ENCODE measurements at places on chromosomes 12 and 14.
A peak's percentile ranks its signal among the peaks of the same experiment; 100 is the strongest.

GRCh38 chr12:116294454-116295165, 17.1 kb upstream of the MED13L start:
- DNase-seq = no peak

DNA sequence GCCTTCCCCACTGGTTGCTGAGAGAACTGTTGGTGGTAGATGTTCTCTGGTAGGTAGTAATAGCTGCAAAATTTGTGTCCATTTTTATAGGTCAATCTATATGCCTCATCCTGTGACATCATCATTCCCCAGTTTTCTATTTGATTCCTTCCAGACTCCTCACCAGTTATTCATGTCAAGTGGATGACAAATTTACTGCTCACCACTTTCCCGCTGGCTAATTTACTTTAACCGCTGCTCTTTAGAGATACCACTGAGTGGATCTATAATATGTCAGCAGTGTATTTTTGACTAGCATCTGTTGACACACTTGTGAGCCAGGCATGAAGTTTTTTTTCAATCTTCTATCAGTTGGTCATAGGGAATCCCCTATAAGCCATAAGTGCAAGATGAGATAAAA, 24.6 kb downstream of the GPR65 start:
- DNase-seq = no peak

DNA sequence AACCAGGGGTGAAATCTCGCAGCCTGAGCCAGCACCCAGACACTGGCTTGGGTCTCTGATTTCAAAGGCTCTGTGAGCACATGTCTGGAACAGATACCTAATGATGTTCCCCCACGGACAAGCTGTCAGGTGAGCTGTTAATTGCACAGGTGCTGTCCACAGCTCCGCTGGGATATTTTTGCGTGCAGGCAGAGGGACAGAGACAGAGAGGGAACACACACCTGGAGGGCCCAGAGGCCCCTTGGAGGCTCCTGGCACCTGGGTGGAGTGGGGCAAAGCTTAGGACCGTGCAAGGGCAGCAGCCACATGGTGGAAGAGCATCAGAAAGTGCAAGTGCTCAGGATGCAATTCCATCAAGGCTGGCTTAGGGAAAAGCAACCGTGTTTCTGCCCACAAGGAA, 57.3 kb downstream of the ARL6IP4 start:
- no peak for DNase-seq

DNA sequence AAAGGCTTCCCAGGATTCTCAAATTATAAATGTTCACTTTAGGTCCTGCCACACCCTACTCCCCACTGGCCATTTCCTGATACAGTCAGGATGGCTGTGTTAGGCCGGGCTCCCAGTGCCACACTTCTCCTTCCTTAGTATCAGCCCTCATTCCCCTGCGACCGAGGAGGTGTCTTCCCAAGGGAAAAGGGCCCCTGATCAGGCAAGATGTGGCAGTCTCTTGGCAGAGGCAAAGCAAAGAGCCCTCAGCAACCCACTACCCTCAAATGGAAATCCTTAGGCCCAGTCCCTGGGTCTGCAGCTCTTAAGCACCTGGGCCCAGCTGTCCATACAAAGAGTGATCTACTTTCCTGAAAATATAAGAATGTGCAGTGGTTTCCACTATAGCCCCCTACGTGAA, 96.5 kb upstream of the VASH1 start:
- DNase-seq = no peak

DNA sequence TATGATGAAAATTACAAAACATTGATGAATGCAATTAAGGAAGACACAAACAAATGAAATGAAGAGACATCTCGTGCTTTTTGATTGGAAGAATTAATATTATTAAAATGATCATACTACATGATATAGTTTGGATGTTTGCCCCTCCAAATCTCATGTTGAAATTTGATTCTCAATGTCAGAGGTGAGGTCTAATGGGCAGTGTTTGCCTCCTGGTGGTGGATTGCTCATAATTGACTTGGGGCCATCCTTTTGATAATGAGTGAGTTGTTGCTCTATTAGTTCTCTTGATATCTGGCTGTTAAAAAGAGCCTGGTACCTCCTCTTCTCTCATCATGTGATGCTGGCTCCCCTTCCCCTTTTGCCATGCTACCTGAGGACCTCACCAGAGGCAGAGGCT, 56.7 kb downstream of the CD163L1 start:
- no peak for DNase-seq

GRCh38 chr14:67432050-67432564, 20.1 kb upstream of the PLEK2 start:
- no peak for DNase-seq

- DNase-seq = no peak
Measured at GRCh38 chr12:7241404-7242005, 52.0 kb downstream of the PEX5 start.

GRCh38 chr14:95344536-95344935, 24.8 kb upstream of the CLMN start:
- DNase-seq = no peak

GRCh38 chr12:70759161-70759918, 122.1 kb upstream of the PTPRB start:
- no peak for DNase-seq

DNA sequence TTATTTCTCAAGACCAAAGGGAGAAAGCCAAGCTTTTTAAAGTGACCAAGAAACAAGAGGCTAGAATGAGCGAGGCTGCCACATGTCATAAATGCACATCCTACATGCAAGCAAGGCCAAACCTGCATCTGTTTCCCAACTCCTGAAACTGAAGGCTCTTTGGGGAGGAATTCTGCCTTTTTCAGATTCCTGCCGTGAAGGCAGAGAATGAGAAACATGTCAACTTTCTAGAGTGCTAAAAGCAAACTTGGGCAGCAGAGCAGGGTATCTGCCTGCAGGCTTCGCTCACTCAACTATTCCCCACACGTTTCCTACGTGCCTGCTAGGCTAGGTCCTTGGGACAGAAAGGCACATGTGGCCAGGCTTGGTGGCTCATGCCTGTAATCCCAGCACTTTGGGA, 15.2 kb downstream of the DPF3 start:
- DNase-seq = no peak

- DNase-seq = no peak
Measured at GRCh38 chr14:54809767-54810166, 92.9 kb downstream of the GCH1 start.

GRCh38 chr12:109459247-109459646, 17.9 kb downstream of the KCTD10 start:
- no peak for DNase-seq

- no peak for DNase-seq
Measured at GRCh38 chr14:71267691-71268090, 360.4 kb downstream of the PCNX1 start.

DNA sequence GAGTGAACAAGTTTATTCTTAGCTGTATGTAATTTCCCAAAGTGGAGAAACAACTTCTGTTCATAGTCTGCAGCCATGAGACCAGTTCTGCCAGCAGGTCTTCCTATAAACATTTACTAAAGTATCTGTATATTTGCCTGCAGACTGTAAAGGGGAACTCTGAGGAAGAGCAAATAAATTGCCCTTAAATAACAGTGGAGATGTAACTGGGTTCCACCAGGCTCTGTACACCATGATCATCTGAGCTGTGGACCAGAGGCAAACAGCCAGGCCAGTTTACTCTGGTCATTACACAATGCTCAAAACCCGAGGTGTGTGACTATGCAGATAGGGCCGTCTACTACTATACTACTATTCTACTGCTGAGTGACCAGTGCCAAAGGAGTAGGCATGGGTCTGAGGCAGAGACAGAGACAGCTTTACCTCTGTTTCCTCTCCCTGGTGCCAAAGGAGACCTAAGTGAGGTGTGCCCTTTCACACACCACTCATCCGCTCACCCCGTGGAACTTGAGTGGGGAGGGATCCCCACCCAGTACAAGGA, 21.1 kb upstream of the CERS5 start:
- DNase-seq = no peak

GRCh38 chr12:105026411-105026810, 40.3 kb downstream of the NOPCHAP1 start:
- DNase-seq = no peak

GRCh38 chr14:82328442-82328841, 794.8 kb upstream of the SEL1L start:
- no peak for DNase-seq

DNA sequence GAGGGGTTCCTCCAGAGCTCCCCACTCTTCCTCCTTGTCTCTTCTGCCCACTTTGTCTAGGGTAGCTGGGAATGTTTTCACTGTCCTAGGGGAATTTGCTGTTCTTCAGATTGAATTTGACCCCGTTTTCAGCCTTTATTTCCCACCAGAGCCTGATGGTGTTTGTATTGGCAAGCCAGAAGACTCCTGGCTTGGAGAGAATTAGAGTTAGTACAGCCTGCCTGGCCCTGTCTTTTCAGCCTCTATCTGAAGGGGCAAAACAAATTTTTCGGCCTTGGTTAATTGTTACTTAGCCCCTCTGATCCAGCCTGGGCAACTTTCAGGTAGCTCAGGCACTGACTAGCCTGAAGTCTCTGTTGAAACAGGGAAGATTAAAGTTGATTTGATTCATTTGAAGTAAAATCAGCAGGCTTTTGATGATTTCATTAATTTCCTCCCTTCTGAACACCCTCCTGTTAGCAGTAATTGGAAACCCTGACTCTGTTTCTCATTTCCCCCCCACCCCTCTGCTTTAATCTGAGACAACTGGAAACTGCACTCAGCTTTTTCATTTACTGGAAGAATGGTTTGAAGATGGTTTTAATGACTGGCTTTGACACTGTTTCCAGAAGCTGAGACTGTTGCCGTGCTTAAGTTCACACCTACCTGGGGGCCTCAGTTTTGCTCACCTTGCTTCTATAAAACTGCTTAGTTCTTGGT, 63.3 kb downstream of the SUSD6 start:
- DNase-seq = no peak

GRCh38 chr12:65025136-65025535, 96.0 kb downstream of the WIF1 start:
- DNase-seq = no peak

GRCh38 chr14:71703477-71703876, 228.8 kb upstream of the RGS6 start:
- peak; percentile 8 for DNase-seq

DNA sequence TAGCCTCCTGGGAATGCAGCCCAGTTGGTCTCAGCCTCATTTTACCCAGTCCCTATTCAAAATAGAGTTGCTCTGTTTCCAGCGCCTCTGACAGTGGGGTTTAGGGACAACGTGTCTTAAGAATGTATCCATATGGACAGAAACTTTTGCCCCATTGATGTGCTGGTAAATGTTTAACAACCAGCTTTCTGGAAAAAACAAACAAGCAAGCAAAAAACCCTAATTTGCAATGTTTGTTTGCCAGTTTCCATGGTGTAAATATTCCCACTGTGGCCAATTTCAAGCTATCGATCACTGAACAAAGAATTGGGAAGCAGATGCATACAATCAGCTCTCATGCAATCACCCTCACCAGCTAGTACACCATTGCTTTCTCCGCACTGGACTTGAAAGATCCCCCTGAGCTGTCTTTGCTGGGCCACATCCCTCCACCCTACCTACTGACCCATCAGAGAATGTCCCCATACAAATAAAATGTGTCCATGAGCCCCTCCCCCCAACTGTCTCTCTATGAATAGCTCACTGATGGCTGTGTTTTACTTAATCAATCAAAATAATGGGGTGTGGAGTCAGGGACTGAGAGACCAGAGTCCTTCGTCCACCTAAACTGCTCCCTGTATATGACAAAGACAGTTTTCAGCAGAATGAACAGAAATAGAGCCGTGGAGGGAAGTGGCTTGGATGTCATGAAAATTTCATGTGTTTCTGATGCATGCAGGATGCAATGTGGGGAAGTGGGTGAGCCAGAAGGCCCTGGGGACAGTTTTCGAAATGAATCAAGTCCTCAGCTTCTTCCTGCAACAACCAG, 40.8 kb downstream of the CCDC60 start:
- peak; percentile 48 for DNase-seq

DNA sequence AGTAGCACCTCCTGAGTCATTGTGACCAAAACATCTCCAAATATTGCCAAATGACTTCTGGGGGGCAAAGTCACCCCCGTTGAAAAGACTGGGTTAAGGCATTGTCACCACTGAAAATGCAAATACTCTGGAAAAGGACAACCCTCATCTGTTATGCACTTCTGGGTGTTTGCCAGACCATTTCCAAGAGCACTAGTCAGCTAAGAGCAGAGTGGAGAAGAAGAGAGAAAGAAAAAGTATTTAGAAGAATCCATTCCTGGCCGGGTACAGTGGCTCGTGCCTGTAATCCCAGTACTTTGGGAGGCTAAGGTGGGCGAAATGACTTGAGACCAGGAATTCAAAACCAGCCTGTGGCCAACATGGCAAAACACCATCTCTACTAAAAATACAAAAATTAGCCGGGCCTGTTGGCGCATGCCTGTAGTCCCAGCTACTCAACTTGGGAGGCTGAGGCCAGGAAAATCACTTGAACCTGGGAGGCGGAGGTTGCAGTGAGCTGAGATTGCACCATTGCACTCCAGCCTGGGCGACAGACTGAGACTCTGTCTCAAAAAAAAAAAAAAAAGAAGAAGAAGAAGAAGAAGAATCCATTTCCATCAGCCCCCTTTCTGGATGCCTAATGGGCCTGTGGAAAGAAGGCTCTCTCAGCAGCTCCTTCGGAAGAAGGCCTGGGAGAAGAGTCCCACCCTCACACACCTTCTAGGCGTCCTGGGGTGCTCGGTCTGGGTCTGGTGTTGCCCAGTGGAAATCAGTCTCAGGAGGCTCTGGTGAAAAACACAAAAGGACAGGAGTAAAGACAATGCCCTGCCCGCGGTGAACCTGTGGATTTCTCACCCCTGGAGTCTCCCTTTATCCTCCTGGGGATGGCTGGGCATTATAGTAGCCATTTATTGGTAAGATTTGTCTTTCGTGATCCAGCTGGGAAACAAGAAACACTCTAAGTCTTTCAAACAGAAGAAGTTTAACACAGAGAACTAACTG, 3.5 kb upstream of the LTBR start:
- DNase-seq = no peak

DNA sequence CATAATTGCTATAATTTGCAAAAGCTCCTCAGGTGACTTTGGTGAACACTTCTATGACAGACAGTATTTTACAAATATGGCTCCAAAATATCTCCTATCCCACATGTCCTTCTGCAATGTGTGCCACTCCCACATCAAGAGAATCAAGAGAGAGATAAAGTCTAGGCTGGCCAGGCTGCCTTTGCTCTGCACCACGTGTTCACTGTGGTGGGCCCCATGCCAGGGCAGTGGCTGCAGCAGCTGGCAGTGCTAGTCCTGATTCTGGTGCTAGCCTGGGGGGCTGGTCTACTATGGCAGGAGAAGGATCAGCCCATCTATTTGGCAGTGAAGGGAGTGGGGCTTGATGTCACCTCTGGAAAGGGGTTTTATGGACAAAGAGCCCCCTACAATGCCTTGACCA, 86.3 kb downstream of the DRAM1 start:
- DNase-seq = no peak

DNA sequence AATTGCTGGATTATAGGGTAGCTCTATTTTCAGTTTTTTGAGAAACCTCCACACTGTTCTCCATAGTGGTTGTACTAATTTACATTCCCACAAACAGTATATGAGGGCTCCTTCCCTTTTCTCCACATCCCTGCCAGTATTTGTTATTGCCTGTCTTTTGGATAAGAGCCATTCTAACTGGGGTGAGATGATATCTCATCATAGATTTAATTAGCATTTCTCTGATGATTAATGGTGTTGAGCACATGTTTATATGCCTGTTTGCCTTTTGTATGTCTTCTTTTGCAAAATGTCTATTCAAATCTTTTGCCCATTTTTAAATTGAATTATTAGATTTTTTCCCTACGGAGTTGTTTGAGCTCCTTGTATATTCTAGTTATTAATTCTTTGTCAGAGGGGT, 385.3 kb downstream of the CCER1 start:
- DNase-seq = no peak

Measured in midbrain (tissue), 1 donor.